Prostate gland (tissue), 2 donors: ENCODE measurements at places on chromosomes 16 and 17.

- H3K27me3 ChIP-seq: no peaks in the 10 kb centered on the region
Measured at GRCh38 chr16:49874613-49875237, 18.8 kb upstream of the ZNF423 start.

DNA sequence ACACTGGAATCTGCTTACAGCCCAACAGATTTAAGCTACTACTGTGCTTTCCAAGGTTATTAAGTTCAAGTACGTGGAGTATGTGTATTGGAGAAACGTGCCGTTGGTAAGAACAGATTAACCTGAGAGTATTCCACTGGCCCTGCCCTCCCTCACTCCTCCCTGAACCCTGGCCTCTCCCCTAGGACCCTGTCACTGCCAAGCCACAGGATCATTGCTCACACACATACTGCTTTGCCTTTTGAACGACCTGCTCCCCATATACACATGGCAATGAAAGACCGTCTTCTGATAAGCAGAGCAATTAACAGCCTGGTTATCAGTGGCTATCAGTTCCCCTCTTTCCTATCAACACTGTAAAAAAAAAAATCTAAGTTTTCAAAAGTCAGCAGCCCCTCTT, 458.9 kb upstream of the DYNLRB2 start:
- DNase-seq: no peak
- H3K36me3 ChIP-seq: no peaks in the 10 kb centered on the region
- H3K4me3 ChIP-seq: no peak overlapping the region
- H3K4me1 ChIP-seq: no peaks in the 10 kb centered on the region

DNA sequence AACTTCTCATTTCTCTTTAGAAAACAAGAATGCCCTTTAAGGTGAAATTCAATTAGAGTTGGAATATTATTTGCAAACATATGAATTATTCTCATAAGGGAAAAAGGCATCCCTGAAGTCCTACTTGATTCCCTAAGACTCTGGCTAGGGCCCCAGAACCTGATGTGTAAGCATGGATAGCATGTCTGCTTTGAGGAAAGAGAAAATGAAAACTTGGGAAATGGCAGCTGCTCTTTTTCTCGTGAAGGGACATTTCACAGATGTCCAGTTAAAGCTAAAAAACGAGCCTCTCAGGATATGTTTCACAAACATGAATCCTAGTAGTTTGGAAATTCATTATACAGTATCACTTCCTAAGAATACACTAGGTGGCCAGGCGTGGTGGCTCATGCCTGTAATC, 112.3 kb upstream of the CLEC3A start:
- no peak for DNase-seq
- no peak overlapping the region for H3K4me3 ChIP-seq

DNA sequence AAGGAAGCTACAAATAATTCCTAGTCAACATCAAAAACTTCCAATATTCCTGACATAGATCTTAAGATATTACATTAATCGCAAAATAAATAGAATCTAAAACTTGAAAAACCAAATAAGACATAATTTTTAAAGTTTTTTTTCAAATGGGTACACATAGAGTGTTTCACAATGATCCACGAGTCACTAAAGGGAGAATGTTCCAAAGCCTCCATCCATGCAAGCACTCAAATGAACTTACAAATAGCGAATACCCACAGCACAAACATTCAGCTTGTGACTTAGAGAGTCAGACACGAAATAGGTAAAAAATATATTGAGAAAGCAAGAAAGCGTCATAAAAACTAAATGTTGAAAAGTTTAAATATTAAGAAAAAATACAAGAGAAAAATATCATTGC, 65.7 kb downstream of the CEP112 start:
- H3K27ac ChIP-seq: no peak overlapping the region
- DNase-seq: no peak
- no peak overlapping the region for H3K4me3 ChIP-seq
- no peaks in the 10 kb centered on the region for H3K27me3 ChIP-seq
- H3K36me3 ChIP-seq: no peaks in the 10 kb centered on the region
- no peaks in the 10 kb centered on the region for H3K4me1 ChIP-seq

- H3K27ac ChIP-seq: no peak overlapping the region
- H3K27me3 ChIP-seq: no peaks in the 10 kb centered on the region
- H3K4me1 ChIP-seq: no peaks in the 10 kb centered on the region
- peak; percentile 51 for DNase-seq
Measured at GRCh38 chr17:4565209-4566141, 5.1 kb upstream of the GGT6 start.

GRCh38 chr16:53067675-53068074, 12.9 kb downstream of the CHD9 start:
- no peak overlapping the region for H3K27ac ChIP-seq
- H3K4me3 ChIP-seq: no peak overlapping the region
- no peaks in the 10 kb centered on the region for H3K36me3 ChIP-seq

DNA sequence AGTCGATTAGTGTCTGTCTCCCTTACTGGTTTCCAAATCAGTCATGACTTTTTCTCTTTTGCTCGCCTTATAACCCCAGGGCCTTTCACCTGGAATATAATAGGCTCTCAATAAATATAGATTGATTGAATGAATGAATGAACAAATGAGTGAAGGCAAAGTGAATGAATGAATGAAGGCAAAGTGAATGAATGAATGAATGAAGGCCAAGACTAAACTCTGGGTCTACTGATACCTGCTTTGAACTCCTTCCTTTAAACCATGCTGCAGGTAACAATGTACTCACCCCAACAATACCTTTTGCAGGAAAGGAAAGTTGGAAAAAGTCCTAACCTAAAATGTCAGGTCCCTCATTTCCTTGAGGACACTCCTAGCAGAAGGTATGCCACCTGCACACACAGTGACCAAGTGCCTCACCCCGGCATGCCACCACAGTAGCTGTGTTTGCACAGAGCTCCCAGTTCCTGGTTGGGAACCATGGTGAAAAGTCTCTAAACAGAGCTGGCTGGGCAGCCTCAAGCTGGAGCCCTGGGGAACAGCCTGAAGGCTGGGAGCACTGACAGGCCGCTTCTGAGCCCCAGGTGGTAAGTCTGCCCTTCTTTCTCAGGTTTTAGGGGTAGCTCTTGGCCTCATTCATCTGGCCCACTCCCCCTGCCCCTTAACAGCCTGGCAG, 42.7 kb upstream of the ANKFN1 start:
- DNase-seq: peak; percentile 20
- no peaks in the 10 kb centered on the region for H3K27me3 ChIP-seq
- no peak overlapping the region for H3K4me3 ChIP-seq
- H3K27ac ChIP-seq: no peak overlapping the region
- H3K36me3 ChIP-seq: no peaks in the 10 kb centered on the region
- no peaks in the 10 kb centered on the region for H3K4me1 ChIP-seq

DNA sequence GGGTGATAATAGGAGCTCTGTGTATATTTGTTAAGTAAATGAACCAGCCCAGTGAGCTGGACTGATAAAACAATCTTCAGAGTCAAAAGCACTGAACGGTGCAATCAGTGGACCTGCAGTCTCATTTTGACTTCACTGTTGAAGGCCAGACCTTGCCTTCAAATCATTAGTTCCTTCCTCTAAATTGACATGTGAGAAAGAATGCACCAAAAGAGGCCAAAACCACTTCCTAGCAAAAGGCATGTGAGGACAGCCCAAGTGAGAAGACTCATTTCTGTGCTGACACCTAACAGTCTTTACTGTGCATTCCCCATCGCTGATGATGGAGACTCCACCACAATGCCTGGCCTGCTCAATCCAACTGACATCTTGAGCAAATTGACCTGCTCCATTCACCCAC, 10.6 kb downstream of the GTF3C1 start:
- H3K27me3 ChIP-seq: no peaks in the 10 kb centered on the region
- no peak for DNase-seq
- H3K4me3 ChIP-seq: no peak overlapping the region
- peaks cover 21% of the 10 kb centered on the region for H3K36me3 ChIP-seq
- H3K4me1 ChIP-seq: no peaks in the 10 kb centered on the region
- no peak overlapping the region for H3K27ac ChIP-seq

GRCh38 chr17:13822700-13823099, 221.0 kb upstream of the HS3ST3A1 start:
- no peak for DNase-seq
- no peaks in the 10 kb centered on the region for H3K27me3 ChIP-seq

GRCh38 chr16:66614161-66614802, 9.8 kb downstream of the CMTM3 start:
- H3K36me3 ChIP-seq: peaks cover 7% of the 10 kb centered on the region
- H3K27me3 ChIP-seq: no peaks in the 10 kb centered on the region
- peaks cover 6% of the 10 kb centered on the region for H3K4me1 ChIP-seq

DNA sequence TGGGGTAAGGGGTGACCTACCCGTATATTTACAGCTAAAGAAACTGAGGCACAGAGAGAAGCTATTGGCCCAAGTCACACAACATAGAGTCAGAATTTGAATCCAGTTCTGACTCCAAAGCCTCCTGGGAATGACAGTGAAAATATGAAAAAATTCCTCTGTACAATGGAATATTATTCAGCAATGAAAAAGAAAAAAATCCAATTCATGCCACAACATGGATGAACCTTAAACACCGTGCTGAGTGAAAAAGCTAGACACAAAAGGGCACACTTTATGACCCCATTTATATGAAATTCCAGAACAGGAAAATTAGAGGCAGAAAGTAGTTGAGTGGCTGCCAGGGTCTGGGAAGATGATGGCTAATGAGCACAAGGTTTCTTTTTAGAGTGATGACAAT, 75.4 kb downstream of the LITAF start:
- no peak overlapping the region for H3K4me3 ChIP-seq
- H3K4me1 ChIP-seq: no peaks in the 10 kb centered on the region
- H3K27me3 ChIP-seq: no peaks in the 10 kb centered on the region
- DNase-seq: no peak
- H3K36me3 ChIP-seq: no peaks in the 10 kb centered on the region

DNA sequence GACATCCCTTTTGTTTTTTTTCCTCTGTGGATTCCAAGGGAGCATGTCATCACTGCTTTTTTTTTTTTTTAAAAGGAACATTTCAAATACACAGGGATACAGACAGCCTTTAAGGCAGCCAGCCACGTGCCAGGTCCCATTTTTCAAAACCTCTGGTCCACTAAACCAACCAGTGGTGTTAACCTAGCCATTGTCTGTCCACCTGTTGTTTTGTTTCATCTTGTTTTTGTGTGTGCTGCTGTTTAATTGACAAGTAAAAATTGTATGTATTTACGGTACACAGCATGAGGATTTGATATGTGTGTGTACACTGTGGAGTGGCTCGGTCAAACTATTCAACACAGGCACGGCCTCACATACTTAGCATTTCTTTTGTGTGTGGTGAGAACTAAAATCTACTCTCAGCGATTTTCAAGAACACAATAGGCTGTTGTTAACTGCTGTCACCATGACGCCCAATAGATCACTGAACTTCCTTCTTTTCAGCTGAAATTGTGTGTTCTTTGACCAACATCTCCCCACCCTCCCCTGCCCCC, 19.2 kb downstream of the TMEM114 start:
- no peaks in the 10 kb centered on the region for H3K36me3 ChIP-seq
- DNase-seq: no peak
- no peak overlapping the region for H3K4me3 ChIP-seq
- H3K27me3 ChIP-seq: no peaks in the 10 kb centered on the region

- H3K4me3 ChIP-seq: peak overlapping the region; percentile 97
- no peak for DNase-seq
- H3K27ac ChIP-seq: peak overlapping the region; percentile 91
Measured at GRCh38 chr16:89720551-89720812, 216 bp downstream of the VPS9D1 start.

DNA sequence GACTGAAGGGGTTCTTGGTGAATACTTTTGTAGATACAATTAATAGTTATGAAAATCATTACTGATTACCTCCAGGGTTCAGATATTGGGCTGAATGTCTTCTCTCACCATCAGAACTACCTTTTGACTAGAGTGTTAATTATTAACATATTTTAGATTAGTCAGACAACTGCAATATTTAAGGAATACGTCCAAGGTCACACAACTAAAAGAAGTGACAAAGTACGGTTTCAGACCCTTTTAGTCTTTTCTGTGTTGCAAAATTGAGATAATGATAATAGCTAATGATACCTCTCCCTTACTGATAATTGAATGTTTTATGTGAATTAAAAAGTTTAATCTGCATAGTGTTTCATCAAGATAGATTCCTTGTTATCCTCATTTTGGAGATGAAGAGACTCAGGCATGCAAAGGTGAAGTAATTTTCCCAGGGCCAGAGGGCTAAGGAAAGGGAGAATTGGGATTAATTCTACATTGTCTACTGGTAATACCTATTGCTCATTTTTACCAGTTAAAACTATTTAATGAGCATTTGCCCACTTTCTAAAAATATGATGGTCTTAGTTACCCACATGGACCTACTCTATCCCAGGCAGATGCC, 107.3 kb downstream of the WWOX start:
- no peaks in the 10 kb centered on the region for H3K27me3 ChIP-seq
- no peaks in the 10 kb centered on the region for H3K36me3 ChIP-seq
- DNase-seq: no peak
- H3K27ac ChIP-seq: no peak overlapping the region
- H3K4me1 ChIP-seq: peaks cover 4% of the 10 kb centered on the region
- no peak overlapping the region for H3K4me3 ChIP-seq

GRCh38 chr17:38575781-38576180, 30.0 kb downstream of the SRCIN1 start:
- H3K36me3 ChIP-seq: no peaks in the 10 kb centered on the region
- H3K27me3 ChIP-seq: peaks cover 4% of the 10 kb centered on the region
- H3K4me1 ChIP-seq: no peaks in the 10 kb centered on the region
- no peak for DNase-seq
- H3K27ac ChIP-seq: no peak overlapping the region
- H3K4me3 ChIP-seq: no peak overlapping the region

DNA sequence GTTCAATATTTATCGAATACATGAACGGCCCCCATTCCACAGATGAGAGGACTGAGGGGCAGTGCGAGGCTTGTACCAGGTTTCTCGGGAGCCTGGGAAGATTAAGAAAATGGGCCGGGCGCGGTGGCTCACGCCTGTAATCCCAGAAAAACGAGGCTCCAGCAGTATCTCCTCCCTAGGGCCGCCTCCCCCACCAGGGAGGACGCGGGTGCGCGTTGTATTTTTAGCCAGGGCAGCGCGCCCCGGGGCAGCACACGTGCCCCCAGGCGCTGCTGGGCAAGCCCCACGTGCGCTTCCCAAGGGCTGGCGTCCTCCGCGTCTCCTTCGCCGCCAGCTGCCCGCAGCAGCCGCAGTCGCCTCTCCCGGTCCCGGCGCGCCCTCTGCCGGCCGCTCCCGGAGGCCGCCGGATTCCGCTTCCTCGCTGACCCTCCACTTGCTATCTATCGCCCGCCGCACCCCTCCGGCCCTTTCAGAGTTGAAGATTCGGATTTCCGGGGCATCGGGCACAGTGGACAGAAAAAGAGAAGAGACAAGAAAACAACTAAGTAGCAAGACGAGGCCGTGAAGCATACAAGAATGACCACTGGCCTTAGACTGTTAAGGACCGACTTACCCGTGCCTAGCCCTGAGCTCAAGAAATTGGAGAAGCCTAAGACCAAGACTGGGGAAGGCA, 1.9 kb upstream of the YBX2 start:
- no peaks in the 10 kb centered on the region for H3K27me3 ChIP-seq
- peaks cover 13% of the 10 kb centered on the region for H3K4me1 ChIP-seq
- H3K36me3 ChIP-seq: no peaks in the 10 kb centered on the region

GRCh38 chr17:4554441-4554996, 665 bp downstream of the MYBBP1A start:
- H3K4me3 ChIP-seq: peak overlapping the region; percentile 55
- DNase-seq: no peak
- peaks cover 16% of the 10 kb centered on the region for H3K36me3 ChIP-seq
- no peaks in the 10 kb centered on the region for H3K27me3 ChIP-seq
- H3K4me1 ChIP-seq: peaks cover 7% of the 10 kb centered on the region

GRCh38 chr17:47993031-47993564, 22.2 kb downstream of the CDK5RAP3 start:
- DNase-seq: no peak
- peaks cover under 1% of the 10 kb centered on the region for H3K4me1 ChIP-seq
- H3K36me3 ChIP-seq: no peaks in the 10 kb centered on the region

GRCh38 chr17:77531641-77532040, 390.9 kb downstream of the SEC14L1 start:
- DNase-seq: no peak
- peaks cover 4% of the 10 kb centered on the region for H3K27me3 ChIP-seq
- H3K4me1 ChIP-seq: no peaks in the 10 kb centered on the region
- H3K27ac ChIP-seq: no peak overlapping the region
- no peaks in the 10 kb centered on the region for H3K36me3 ChIP-seq
